ENCODE measurements at places on chromosomes 3 and 15.

DNA sequence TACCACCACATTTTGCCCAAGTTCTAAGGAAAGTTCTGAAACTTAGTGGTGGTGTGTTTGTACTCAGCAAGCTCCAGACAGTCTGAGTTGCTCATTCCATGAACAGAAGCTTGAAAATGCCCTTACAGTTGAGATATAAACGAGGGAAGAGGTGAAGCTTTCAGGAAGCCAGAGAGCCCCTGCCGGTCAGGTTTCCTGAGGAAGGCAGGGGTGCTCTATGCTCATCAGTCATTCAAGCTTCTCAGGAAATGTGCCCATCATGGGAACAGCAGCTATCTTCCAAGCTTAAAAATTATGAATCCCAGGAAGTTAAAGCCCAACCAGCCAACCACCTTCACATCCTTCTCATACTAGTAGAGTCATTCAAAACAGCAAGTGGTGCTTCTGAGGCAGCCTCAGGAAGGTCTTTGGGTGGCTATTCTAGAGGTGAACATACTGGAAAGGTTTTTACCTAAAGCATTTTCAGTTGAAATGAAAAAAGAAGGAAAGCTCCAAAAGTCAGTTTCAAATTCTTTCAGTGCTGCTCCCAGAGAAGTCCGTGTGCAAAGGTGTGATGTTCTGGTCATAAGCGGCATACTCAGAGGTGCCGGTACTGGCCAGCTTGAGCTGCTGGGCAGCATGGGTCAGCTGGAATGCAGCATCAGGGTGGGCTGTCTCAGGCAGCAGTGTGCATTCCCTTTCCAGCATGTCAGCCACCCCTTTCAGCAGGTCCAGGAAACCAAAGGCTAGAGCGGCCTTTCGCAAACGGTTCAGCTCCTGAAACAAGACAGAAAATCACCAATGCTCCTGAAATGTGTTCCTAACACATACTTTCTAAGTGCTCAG lies 31.8 kb downstream of the INTS14 start:
- no peak for DNase-seq

DNA sequence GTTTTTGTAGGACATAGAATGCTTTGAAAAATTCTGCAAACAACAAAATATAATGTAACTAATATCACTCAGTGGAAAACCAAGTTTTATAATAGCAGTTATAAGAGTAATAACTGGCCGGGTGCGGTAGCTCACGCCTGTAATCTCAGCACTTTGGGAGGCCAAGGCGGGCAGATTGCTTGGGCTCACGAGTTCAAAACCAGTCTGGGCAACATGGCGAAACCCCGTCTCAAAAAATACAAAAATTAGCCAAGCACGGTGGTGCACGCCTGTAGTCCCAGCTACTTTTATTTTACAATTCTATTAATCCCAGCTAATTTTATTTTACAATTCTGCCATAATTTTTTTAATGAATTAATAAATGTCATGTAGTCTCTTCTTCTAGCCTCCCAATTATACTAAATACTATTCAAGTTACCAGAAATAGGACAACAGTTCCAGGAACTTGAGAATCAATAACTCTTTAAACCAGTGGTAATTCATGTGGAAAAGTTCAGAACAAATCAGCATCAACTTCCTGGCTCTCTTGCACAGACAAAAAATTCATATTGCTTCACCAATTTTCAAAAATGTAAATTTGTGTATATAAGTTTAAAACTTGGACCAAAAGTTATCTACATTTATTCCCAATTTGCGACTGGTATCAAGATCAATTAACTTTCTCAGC lies 2.2 kb downstream of the DENND4A start:
- DNase-seq: no peak

- no peak for DNase-seq
Measured at GRCh38 chr3:146313031-146313745, 62.3 kb upstream of the PLSCR4 start.

GRCh38 chr3:55622116-55622515 lies 135.0 kb upstream of the WNT5A start:
- DNase-seq: no peak

- peak; percentile 6 for DNase-seq
Measured at GRCh38 chr3:9398700-9399336, 1.4 kb downstream of the SETD5 start.

DNA sequence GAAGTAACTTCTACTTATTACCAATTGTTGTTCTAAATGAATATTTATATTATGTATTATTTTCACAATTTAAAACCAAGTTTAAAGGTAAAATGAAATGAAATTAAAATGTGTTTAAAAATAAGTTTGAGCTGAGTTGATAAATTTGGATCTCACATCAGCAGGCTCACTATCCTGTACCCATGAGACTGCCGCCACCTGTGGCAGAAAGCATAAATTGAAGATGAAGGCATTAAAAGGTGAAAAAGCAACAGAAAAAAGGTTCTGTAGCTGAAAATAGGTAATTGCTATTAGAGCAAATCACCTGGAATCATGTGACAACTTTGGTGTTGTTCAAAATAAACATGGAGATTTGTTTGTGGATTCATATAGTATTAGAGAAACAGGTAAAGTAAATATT lies 133.0 kb upstream of the CADM2 start:
- no peak for DNase-seq

DNA sequence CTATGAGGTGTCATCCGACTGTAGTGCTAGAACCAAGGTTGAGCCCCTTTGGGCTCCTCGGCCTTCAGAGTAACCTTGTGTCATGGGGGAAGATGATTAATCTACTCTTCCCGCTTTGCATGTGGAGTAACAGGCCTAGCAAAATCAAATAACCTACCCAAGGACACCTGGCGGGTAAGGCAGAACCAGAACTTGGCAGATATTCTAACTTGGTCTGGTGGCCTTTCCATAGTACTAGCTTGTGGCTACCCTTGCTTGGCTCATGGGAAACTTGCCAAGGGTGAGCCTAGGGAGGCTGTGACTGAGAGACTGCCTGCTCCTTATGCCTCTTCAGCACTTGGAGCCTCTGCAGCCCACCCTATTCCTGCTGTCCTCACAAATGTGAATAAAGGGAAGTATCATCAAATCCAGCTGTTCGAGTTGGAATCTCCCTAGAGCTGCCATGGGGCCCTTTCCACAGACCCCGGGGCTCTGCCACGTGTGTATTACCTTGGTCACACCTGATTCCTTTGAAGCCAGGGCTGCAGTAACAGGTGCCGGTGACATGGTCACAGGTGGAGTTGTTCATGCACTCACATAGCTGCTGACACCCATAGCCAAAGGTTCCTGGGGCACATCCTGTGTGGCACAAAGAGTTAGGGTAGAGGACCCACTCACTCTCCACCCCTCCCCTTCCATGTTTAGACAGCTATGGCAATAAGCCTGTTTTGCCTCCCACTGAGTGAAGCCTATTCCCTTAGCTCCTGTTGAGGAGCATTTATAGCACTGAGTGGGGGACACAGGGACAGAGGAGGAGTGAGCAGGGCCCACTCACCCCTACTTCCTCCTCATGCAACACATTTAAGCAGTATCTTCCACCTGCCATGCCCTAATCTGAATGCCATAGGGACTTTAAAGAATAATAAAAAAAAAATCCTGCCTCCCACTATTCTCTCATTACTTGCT lies 46.0 kb downstream of the RAB11A start:
- DNase-seq: no peak

- DNase-seq: no peak
Measured at GRCh38 chr3:150220799-150221198, 187.3 kb upstream of the TSC22D2 start.

DNA sequence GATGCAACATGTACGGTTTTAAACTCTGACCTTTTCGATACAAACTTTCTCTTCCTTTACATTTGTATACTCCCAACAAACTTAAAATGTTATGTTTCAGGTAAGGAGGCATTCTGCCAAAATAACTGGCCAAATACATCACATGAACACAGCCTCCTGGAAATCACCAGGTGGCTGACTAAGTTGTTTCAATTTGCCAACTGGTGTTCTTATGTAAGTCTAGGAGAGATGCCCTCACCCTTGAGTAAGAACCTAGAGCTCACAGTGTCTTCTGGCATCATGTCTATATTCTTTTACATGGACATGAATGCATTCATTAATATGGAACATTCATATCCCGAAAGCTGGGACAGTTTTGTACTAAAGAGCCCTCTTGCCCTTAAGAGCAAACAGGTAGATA lies 341.1 kb upstream of the NR2F2 start:
- no peak for DNase-seq

DNA sequence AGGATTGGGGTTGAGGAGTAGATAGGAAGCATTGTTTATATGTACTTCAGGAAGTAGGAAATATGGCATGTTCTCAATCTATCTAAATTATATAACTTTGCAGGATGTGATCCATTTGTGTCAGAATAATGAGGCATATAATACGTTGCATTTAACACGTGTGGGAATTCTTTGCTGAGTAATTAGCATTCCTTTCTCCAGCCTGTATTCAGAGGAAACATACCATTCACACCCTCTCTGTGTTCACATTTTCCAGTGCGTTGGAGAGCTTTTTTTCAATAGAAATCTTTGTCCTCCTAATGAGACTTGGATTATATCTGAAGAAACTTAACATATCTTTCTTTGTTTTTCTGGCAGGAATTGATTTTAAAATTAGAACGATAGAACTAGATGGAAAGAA lies 33.0 kb upstream of the APH1B start:
- DNase-seq: no peak

GRCh38 chr3:139607257-139608107 lies 67.9 kb upstream of the RBP1 start:
- DNase-seq: no peak

- DNase-seq: peak; percentile 81
Measured at GRCh38 chr15:74799856-74800558, 12.6 kb upstream of the LMAN1L start.

GRCh38 chr3:22443571-22444233 lies 692.7 kb upstream of the ZNF385D start:
- DNase-seq: no peak

DNA sequence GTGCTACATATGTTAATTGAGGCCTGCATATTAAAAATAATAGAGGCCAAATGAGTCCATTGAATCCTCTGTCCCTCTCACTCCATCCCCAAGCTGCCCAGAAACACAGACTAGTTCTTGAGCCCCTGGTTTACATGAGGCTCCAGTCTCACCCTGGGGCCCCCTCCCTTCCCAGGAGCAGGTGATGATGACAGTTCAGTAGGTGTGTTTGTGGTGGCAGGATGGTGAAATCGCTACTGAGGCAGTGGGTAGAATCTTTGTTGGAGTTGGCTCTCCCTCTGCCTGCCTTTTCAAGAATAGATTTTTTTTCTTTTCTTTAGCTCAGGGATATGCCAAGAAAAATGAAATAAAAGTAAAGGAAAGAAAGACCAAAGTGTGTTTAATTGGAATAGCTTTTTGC lies 288.7 kb downstream of the EPHB1 start:
- no peak for DNase-seq

GRCh38 chr15:27268923-27269322 lies 297.9 kb downstream of the GABRG3 start:
- no peak for DNase-seq

GRCh38 chr15:48984811-48985352 lies 21.2 kb upstream of the SHC4 start:
- DNase-seq: no peak

- no peak for DNase-seq
Measured at GRCh38 chr3:153957421-153957820, 163.8 kb upstream of the ARHGEF26 start.

DNA sequence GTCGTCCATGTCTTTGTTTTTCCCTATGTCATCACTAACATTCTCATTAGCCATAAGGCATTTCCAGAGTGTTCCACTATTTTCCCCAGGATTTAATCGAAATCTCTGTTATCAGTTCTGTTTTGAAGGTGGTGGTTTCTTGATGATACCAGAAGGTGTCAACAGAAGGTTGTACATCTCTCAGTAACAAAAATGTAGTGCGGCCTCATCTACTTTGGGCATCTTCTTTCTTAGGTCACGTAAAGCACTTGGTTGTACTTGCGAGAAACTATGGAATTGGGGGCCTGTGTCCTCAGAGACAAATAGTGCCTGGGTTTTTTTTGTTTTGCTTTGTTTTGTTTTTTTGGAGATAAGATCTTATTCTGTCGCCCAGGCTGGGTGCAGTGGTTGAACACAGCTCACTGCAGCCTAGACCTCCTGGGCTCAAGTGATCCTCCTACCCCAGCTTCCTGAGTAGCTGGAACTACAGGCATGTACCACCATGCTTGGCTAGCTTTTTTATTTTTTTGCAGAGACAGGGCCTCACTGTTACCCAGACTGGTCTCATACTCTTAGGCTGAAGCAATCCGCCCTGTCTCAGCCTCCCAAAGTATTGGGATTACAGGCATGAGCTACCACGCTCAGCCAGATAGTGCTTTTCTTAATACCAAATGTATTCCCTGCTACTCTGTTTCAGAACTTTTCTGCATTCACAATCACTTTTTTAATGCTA lies 61.2 kb upstream of the FURIN start:
- DNase-seq: no peak

DNA sequence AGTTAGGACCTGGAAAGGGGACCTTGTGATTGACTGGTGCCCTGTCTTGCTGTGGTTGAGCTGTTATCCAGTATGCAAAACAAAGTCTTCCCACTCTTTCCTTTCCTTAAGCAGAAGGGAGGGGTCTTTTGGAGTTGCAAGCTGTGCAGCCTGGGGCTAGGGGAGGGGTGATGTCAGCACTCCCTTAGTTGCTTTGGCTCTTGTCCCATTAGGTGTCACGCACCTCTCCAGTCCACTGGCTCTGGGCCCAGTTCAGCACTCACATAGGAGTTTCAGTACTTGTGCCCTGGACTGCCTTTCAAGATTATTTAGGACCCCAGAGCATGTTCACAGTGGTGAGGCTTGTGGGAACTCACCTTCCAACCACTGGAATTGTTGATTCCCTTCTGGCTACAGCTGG lies 238.5 kb downstream of the DOCK3 start:
- DNase-seq: no peak

DNA sequence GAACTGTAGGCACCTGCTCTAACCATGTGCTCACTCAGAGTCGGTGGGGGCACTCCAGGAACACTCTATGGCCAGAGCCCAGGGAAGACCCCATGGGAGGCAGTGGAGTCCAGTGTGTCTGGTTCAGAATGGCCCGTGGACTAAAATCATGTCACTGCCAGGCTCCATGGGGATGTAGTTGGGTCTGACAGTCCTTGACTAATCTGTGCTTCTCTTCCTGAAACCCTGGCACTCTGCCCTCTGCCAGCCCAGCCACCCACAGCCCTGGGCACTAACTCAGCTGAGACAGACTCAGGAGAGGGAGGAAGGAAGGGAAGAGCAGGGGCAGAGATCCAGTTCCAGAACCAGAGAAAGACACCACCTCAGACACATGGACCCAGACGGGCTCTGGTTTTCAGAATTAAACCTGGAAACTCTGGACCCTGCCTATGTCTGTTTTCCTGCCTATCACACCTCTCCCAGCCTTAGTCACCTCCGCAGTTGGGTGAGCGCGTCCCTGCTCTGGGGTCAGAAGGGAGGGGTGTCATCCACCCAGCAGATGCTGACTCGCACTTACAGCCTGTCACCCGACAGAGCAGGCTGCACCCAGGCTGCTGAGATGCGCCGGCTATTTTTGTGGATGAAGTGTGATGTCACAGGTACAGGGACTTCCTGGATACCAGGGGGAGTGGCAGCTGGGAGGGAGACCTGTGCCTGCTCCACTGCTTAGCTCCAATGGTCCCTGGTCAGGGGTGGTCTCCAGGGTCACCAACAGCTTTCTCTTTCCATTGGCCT lies 56.8 kb upstream of the INSYN1 start:
- DNase-seq: no peak

Data from activated T-helper 9 cell treated with anti-CD3 and anti-CD28 coated beads, Interleukin-2, amount 50 U/mL, for 16 hours (primary cell).